ENCODE measurements at places on chromosomes 2 and 18. TPM values are rescaled to one million over a fixed set of nuclear protein-coding genes. Genes with fewer than 3 reads are reported as not detected.

Gene FBXO15
- total RNA-seq, result 2.8 TPM

Gene FLACC1
- 5.9 TPM for total RNA-seq

Gene SOX11
- not detected for total RNA-seq

Gene HES6
- 19.6 TPM for total RNA-seq

Gene ASPRV1
- total RNA-seq, result not detected

Gene GAREM2
- total RNA-seq, result 1.4 TPM

Gene DYNC1I2
- 56.4 TPM for total RNA-seq

DNA sequence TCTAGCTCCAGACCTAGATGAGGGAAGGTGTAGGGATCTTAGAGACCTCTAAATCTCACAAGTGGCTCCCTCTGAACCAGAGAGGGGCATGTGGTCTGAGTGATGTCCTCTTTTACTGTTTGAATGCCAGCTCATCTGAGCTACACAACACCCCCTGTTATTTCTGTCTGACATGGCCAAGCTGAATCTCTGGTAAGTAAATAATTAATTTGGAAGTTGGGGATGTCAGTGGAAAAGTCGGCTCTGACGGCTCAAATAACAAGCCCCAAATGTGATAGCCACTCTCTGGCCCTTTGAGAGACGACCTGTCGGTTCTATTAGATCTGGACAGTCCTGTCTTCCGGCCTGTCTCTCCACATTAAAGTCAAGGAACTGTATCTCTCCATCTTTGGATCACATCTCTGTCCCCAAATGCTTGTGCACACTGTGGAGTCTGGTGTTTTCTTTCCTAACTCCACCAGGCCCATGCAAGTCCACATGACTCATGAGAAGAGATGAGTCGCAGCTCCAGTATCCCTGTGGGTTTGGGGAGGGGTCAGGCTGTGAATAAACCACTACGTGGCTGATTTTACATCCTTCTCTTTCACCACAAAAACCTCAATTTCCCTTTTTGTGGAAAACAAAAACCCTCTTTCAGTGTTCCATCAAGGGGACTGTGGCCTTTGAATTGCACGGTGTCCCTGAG is 52.5 kb downstream of the SETBP1 start:
- no peak overlapping the region for H3K4me3 ChIP-seq
- H3K27ac ChIP-seq, result peak overlapping the region; percentile 65
- H3K36me3 ChIP-seq, result no peaks in the 10 kb centered on the region

- H3K27me3 ChIP-seq, result no peaks in the 10 kb centered on the region
- DNase-seq, result no peak
- H3K36me3 ChIP-seq, result no peaks in the 10 kb centered on the region
- no peak overlapping the region for H3K4me3 ChIP-seq
- H3K4me1 ChIP-seq, result no peaks in the 10 kb centered on the region
These were observed 35.8 kb upstream of the CACNB4 start for GRCh38 chr2:152134488-152135280.

DNA sequence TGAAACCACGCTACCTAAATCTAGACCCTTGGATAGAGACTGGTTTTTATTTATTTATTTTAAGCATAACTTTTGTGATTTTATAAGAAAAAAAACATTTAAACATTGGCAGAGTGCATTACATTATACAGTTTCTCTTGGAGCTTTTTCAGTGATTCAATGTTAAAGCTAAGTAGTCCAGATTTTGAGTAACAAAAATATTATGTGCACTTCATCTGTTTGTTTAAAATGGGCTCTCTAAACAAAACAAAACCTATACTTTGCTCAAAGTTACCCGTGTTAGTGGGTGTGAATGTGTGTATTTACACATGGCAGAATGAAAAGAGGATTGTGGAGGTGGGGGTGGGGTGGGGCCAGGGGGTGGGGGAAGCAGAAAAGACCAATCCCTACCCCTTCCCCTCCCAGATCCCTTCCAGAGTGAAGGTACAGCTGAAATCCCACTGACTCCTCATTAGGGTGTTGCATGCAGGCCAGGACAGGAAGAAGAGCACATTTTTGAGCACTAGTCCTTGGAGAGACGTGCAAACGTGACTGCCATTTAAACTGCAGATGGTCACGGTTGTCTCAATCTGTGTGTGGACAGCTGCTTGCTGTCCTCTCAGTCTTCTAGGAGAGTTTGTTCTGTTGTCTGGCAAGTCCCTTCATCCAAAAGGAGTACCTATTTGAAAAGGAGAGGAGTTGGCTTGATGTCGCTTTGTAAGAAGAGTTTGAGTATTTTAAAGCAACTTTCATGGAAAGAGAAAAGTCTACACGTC is 303.0 kb downstream of the ICOS start:
- H3K4me3 ChIP-seq, result no peak overlapping the region
- no peaks in the 10 kb centered on the region for H3K36me3 ChIP-seq
- peaks cover 52% of the 10 kb centered on the region for H3K27me3 ChIP-seq

- peaks cover 36% of the 10 kb centered on the region for H3K4me1 ChIP-seq
- peak; percentile 44 for DNase-seq
- H3K4me3 ChIP-seq, result no peak overlapping the region
These were observed 452.5 kb upstream of the CHAC2 start for GRCh38 chr2:53315149-53315548.

DNA sequence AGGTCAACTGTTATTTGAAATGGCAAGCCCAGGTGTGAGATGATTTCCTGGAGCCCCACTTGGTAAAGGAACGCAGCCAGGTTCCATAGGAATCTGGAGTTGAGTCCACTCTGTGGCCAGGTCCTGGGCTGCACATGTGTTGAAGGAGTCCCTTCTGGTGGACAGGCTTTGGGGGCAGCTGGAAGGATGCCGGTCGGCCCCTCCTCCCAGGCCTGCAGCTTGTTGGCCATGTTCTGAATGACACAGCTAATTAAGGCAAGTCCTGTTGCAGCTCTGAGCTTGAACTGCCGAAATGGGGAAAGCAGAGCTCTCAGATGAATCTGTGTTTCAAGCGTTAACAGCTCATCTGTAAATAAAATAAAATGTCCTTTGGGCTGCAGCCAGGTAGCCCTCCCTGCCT is 23.8 kb downstream of the EN1 start:
- peaks cover 55% of the 10 kb centered on the region for H3K27me3 ChIP-seq
- no peak overlapping the region for H3K27ac ChIP-seq
- no peak for DNase-seq
- no peak overlapping the region for H3K4me3 ChIP-seq
- H3K36me3 ChIP-seq, result no peaks in the 10 kb centered on the region
- H3K4me1 ChIP-seq, result no peaks in the 10 kb centered on the region

DNA sequence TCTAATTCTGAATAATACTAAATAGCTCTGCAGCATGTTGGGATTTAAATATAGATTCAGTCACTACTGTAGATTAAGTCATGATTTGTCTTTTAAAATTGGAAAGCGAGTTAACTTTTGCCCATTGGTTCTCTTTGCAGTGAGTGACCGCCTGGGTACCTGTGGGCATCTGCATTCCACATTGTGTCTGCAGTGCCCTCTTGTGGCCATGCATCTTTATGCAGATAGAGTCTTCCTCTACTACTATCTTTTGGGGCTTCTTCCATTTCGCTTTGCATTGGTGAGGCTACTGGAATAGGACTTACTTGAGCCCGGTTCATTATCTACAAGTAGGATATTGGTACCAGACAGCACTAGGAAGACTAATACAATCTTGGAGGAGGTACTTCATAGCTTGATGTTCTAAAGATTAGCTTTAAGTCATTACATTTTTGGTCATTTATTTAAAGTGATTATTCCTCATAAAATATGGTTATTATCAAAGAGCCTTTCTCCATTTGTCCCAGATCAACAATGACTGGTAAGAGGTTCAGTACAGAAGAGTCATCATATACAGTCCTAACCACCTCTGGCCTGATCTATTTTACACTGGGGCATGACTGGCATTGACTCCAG is 203.0 kb downstream of the SOCS6 start:
- no peak overlapping the region for H3K4me3 ChIP-seq
- DNase-seq, result peak; percentile 80
- H3K27ac ChIP-seq, result no peak overlapping the region
- no peaks in the 10 kb centered on the region for H3K36me3 ChIP-seq
- peaks cover 9% of the 10 kb centered on the region for H3K27me3 ChIP-seq

GRCh38 chr18:48674758-48675351 is 136.0 kb downstream of the CTIF start:
- H3K27ac ChIP-seq, result no peak overlapping the region
- no peaks in the 10 kb centered on the region for H3K36me3 ChIP-seq
- no peak for DNase-seq

DNA sequence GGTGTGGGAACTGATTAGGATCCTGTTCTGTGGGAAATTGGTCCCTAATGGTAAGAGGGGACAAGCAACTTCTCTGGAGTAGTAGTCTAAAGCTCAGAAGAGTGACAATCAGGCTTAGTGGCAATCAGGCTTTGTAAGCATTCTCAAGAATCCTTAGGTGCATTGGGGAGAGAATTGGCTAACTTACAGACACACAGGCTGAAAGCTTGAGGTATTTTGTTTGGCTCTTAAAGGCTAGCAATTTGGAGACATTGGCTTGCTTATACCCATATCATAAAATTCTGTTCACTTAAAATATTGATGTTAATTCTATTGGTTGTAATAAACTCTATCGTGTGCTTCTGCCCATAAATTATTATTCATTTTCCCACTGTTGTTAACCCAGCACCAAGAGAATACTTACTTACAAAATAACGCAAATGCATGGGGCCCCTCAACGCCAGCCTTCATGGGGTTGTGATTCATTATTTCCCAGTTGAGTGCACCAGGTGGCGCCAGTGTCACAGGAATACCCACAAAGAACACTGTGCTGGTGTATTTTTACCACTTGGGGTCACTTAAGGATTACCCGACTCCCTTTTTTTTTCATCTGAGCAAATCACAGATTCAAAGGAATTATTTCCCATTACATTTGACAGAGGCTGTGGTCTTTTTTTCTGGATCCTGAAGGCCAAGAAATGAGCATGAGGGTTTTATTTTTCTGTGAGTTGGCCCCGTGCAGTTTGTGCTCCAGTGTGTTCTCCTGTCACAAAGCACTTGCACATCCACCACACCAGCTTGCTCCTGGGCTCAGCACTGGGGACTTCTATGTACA is 45.5 kb downstream of the DDX1 start:
- no peak overlapping the region for H3K4me3 ChIP-seq
- H3K27me3 ChIP-seq, result no peaks in the 10 kb centered on the region
- H3K36me3 ChIP-seq, result peaks cover 38% of the 10 kb centered on the region
- peak; percentile 58 for DNase-seq
- no peak overlapping the region for H3K27ac ChIP-seq

GRCh38 chr2:173407176-173407575 is 52.5 kb downstream of the CDCA7 start:
- H3K27me3 ChIP-seq, result no peaks in the 10 kb centered on the region
- H3K4me1 ChIP-seq, result peaks cover 5% of the 10 kb centered on the region
- no peak for DNase-seq

DNA sequence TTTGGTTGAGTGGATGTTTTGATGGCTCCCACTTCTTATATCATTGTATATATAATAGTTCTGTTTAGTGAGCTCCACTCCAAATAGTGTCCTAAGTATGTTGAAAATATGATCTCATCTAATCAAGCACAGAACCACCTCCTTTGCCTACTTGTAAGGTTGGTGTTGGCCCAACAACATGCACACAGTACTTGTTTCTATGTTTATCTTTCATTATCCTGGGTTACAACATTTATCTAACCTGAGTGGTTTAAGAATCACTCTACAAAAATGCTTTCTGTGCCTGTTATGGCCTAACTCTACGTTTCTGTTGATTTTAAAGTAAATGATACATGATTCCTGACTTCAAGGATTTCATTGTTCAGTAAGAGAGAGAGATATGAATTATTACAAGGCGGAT is 281.9 kb downstream of the FIGN start:
- peaks cover 52% of the 10 kb centered on the region for H3K27me3 ChIP-seq
- no peaks in the 10 kb centered on the region for H3K4me1 ChIP-seq
- no peaks in the 10 kb centered on the region for H3K36me3 ChIP-seq
- no peak for DNase-seq
- no peak overlapping the region for H3K27ac ChIP-seq
- H3K4me3 ChIP-seq, result no peak overlapping the region

GRCh38 chr2:225429717-225430116 is 30.2 kb downstream of the NYAP2 start:
- DNase-seq, result no peak
- H3K27me3 ChIP-seq, result peaks cover 13% of the 10 kb centered on the region
- no peaks in the 10 kb centered on the region for H3K4me1 ChIP-seq

DNA sequence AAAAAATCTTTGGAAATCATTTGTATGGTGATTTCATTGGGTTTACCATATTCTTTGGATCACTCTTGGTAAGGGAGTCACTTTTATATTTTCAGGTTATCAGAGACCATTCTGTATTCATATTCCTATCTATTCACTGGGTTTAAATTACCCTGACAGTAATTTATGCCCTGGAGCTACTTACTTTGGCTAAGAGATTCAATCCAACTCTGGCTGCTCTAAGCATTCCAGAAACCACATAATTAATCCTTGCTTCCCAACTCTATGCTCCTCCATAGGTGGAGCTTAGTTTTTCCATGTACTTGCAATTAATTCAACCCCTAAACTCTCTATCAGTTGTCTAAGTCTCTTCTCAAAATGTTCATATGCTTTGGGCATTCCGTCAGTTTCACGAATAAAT is 336.3 kb downstream of the AGPS start:
- no peak for DNase-seq
- H3K27me3 ChIP-seq, result peaks cover 61% of the 10 kb centered on the region
- no peak overlapping the region for H3K4me3 ChIP-seq

DNA sequence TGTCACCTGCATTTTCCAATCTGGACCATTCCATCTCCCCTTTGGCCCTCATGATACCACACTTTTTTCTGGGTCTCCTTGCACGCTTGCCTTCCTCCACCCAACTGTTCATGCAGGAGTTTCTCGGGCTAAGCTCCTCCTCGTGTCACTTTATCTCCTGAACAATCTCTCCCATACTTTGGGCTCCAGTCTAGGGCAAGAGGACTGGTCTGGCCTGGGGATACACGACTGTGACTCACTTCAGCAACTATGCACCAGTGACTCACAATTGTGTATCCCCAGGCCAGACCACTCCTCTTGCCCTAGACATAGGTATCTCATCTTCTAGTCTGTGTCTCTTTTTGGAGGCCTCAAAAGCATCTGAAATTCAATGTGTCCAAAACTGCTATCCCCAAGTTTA is 149.4 kb upstream of the PTPRM start:
- no peak overlapping the region for H3K4me3 ChIP-seq
- no peaks in the 10 kb centered on the region for H3K36me3 ChIP-seq
- DNase-seq, result peak; percentile 91
- no peaks in the 10 kb centered on the region for H3K27me3 ChIP-seq
- H3K4me1 ChIP-seq, result peaks cover 12% of the 10 kb centered on the region

DNA sequence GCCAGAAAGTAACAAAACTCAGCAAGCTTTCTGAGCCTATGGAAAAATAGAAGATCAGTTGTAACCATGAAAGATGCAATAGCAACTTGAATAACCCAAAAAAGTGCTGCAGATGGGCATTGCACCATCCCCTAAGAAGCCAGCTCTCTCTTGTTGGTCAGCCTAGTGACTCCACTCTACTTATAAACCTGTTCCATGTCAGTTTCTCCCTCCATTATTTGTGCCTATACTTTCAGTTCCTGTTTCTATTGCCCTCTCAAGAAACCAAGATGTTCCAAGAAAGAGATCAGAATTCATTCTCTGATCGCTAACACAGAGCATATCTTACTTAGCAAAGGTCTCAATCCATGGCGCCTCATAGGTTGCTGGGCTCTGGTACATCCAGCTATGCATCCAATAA is 170.3 kb upstream of the MAP2 start:
- no peak overlapping the region for H3K27ac ChIP-seq
- H3K4me1 ChIP-seq, result no peaks in the 10 kb centered on the region
- H3K4me3 ChIP-seq, result no peak overlapping the region
